ENCODE measurements at places on chromosomes 7 and 10.

- DNase-seq, result no peak
Measured at GRCh38 chr7:3648276-3648675, 347.2 kb downstream of the SDK1 start.

GRCh38 chr10:19707376-19707775 lies 108.9 kb upstream of the PLXDC2 start:
- no peak for DNase-seq

DNA sequence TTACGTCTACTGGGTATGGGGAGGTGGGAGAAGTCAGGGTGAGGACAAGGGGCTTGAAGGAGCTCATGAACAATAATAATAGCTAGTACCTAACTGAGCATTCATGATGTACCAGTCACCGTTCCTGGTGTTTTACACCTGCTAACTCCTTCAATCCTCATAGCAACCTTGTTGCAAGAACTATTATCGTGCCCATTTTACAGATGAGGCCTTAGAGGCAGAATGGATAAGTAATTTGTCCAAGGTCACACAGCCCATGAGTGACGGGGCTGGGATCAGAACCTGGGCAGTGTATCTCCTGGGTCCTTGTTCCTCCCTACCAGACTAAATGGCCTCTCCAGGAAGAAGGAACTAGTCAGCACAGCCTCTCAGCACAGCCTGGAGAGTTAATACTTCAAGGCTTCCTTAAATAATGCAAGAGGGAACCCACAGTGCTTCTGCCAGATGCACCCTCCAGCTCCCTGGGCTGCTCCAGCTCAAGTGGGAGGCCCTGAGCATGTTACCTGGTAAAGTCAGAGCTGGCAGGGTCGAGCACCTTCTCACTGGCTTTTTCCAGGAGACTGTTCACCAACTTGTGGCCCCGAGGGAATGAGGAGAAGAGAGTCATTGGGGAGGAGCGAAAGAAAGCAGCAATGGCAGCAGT lies 28.8 kb downstream of the RRP12 start:
- DNase-seq, result no peak

DNA sequence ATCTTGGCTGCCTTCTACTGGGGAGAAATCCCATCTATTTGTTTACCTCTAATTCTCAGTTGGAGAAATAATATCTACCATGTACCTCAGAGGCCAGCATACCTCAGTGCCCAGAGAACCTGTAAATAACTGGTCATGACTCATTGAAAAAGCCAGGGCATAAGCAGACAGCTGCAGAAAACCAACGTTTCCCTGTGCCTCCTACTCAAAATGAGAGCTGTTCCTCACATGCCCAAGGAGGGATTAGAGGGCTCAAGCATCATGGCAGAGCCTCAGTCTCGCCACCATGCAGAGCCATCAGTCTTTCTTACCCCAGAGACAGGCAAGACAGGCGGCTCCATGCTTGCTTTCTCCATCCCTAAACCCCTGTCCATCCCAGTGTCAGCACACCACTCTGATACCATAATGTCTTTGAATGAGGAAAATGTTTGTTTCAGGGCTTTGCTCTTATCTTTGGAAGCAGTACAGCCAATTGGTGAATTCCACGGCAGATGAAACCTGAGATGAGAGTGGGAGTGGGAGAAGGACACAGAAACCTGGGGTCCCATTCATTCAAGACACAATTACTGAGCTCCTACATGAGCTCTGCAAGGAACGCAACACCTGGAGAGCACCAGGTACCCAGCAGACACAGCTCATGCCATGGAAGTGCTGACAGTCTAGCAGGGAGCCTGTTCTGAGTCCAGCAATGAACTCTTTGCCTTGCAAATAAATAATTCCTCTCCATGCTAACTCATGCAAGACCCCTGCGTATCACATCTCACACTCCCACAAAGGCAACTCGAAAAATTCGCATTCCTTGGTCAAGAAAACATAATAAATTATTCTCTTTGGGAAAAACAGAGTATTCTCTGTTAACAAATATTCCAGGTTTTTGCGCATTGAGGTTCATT lies 21.1 kb downstream of the PON1 start:
- DNase-seq, result no peak

- DNase-seq, result no peak
Measured at GRCh38 chr10:102163342-102163989, 11.3 kb downstream of the NOLC1 start.

- no peak for DNase-seq
Measured at GRCh38 chr7:111264111-111264868, 173.4 kb downstream of the LRRN3 start.

GRCh38 chr7:63037242-63037641 lies 961.4 kb upstream of the ZNF722 start:
- DNase-seq, result no peak

GRCh38 chr7:37467002-37467401 lies 18.3 kb upstream of the ELMO1 start:
- no peak for DNase-seq

- no peak for DNase-seq
Measured at GRCh38 chr7:1152492-1152891, 7.5 kb downstream of the ZFAND2A start.

GRCh38 chr7:134992626-134993179 lies 6.4 kb downstream of the AGBL3 start:
- DNase-seq, result peak; percentile 14

GRCh38 chr7:22569586-22570321 lies 69.8 kb upstream of the STEAP1B start:
- peak; percentile 32 for DNase-seq
